ENCODE measurements at places on chromosomes 1 and 21.

DNA sequence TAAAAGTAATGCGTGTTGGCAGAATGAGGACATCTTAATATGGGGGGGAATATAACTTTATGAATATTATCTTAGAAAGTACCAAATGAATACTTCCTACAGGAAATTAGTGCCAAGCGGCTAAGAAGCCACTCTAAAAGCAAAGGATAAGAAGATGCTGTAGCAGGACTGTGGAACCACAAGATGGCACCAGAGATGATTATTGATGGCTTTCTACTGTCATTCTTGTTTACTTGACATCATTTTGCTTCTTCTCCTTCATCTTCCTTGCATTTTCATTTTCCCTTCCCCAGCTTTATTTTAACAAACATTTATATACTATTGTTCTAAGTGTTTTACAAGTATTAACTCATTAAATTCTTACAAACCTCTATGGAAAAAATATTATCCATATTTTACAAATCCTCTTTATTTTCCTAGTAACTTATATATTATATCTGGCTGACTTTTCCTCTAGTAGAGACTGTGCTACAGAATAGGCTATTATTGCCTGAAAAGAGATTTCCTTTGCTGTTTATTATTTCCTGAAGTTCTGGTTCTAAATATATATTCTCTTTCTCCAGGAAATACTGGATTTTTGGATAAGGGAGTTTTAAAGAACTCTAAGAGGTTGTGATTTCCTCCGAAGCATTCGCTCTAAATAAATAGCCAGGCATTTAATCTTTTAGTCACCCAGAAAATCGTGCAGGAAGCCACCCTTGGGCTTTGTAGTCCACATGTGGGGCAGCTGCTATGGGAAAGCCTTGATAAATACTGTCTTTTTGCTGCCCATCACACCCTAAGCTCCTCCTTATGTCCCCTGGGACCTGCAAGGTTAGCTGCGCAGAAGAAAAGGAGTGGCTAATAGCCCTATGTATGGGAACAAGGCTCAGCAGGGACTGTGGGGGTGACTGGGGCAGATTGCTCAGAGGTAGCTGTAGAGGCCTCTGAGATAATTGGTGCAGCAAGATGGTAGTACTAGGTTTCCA lies 69.8 kb downstream of the TPR start:
- peak; percentile 71 for DNase-seq

DNA sequence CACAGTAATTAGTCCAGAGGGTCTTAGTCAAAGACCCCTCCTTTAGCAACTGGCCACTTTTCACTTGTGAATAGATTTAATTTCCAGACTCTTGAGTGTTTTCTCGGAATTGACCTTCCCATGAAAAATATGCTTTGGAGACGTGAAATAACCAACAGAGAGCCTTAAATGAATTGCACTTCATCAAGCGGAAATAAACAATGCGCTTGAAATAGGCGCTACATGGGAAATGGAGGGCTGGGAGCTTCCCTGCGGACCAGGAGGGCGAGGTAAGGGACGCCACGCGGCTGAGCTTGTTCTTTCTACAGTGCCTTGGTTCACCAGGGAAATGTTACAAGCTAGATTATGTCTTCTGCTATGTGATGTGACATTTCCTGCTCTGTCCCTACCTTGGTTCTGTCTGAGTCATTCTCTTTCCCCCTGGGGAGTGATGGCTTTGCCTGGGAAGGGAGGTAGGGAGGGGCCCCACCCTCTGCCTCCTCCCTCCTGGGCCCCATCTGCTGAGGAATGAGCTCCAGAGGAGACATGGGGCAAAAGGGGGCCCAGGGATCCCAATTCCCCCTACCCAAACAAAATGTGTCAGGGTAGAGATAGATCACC lies 619.3 kb downstream of the PTPRU start:
- DNase-seq = peak; percentile 76

- DNase-seq = no peak
Measured at GRCh38 chr1:174167265-174167803, 8.0 kb downstream of the RABGAP1L start.

DNA sequence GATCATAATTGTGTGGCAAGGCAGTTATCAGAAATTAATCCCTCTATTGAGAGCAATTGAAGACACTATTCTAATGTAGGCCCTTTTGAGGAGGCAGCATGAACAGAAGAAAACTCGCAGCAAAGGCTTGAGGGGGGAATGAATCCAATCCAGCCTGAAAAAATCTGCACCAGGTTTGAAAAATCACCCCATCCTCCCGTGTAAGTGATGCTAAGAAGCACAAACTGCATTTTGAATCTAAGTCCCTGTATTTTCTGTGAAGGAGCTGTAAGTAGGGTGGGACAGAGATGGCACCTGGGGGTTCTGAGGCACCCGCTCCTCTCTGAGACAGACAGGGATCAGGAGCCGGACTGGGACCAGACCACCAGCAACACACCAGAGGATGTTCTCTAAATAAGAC lies at the start of gene CRB1:
Gene CRB1 (plus strand): TSS at position 241 of the 400 bp plus-strand sequence. CDS start 161 bp downstream, outside the sequence.
- no peak for DNase-seq

- no peak for DNase-seq
Measured at GRCh38 chr1:208557046-208557722, 313.0 kb upstream of the PLXNA2 start.

DNA sequence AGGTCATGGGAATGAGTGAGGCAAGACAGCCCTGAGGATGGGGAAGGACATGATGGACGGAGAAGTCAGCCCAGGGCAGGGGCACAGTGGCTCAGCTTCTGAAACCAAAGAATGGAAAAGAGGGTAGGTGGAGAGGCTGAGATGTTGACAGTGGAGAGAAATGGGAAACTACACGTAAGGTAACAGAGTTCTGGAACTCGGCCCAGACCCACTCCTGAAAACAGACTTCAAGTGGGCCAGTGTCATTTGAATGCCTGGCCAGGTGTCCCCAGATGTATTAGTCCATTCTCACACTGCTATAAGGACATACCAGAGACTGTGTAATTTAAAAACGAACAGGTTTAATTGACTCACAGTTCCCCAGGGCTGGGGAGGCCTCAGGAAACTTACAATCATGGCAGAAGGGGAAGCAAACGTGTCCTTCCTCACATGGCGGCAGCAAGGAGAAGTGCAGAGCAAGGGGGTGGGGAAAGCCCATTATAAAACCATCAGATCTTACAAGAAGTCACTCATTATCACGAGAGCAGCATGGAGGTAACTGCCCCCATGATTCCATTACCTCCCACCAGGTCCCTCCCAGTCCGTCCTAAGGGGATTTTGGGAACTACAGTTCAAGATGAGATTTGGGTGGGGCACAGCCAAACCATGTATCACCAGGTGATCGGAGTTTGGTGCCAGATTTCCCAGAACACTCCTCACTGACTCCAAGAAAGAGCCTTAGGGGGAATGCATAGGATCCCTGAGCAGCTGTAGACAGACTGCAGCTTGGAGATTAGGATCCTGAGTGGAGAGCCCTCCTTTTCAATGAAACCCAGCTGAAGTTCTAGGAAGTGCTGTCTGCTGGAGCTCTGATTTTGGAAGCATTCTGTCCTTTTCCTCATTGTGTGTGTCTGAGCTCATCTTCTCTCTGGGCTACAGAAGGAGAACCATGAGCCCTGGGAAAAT lies 40.3 kb downstream of the FHAD1 start:
- no peak for DNase-seq

GRCh38 chr1:39926343-39926793 lies 24.7 kb upstream of the MYCL start:
- no peak for DNase-seq
